Gastrocnemius medialis (tissue), 4 donors: ENCODE measurements at places on chromosomes 3 and 15.
A peak's percentile ranks its signal among the peaks of the same experiment; 100 is the strongest.

GRCh38 chr3:26365706-26366105 lies 256.9 kb upstream of the LRRC3B start:
- no peak for DNase-seq

- DNase-seq, result no peak
Measured at GRCh38 chr15:77001966-77002365, 7.0 kb downstream of the PSTPIP1 start.

DNA sequence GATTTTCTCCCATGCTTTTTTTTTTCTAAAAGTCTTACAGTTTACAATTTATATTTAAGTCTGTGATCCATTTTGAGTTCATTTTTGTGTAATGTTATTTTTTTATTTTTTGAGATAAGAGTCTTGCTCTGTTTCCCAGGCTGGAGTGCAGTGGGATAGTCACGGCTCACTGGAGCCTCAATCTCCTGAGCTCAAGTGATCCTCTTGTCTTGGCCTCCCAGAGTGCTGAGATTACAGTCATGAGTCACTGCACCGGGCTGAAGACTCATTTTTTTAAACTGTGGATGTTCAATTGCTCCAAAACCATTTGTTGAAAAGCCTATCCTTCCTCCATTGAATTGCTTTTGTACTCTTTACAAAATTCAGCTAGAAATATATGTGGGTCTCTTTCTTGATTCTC lies 19.5 kb downstream of the LNP1 start:
- DNase-seq, result no peak

DNA sequence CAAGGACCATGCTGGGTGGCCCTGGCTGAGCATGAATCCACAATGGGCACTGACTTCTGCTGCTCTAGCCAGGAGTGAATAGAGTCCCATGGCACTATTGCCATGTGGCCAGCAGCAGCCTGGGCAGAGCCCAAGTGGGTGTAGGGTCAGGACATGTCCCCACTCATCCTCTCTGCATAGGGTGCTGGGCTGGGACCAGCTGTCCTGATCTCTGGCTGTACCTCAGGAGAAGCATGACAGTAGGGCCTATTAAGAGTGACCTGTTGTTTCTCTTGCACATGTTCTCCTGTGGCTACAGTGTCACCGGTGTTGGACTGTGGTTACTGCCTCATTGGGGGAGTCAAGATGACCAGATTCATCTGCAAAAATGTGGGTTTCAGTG lies 46.9 kb downstream of the DLEC1 start:
- no peak for DNase-seq

DNA sequence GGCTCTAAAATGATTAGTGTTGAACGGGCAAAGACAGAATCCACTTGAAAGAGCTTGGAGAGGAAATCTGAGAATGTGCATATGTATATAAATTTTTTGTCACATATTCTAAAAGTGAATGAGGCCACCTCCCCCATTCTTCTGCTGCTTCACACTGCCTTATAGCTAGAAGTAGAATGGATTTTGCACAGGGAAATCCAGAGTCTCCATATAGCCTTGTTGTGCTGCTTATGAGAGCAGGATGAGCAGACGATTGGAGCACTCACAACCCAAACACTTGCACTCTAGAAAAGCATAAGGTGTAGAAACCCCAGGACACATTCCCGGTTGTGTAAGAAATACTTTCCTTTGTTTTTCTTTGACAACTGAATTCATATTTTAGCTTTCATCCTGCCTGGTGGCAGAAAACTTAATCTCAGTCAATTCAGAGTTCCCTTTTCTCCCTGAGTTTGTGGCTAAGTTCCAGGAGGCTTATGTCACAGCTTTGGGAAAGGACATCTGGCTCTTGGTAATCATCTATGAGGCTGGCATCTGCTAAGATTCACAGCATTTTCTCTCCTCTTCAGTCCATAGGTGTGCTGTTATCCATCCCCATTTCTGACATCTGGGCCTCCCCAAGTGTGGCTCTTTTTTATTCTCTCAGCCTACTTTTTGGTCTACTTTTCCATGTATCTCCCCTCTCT lies 188.4 kb upstream of the PFN2 start:
- DNase-seq, result no peak

- no peak for DNase-seq
Measured at GRCh38 chr3:48405971-48406370, 23.9 kb downstream of the PLXNB1 start.

GRCh38 chr3:123110976-123111615 lies 44.3 kb downstream of the PDIA5 start:
- no peak for DNase-seq

DNA sequence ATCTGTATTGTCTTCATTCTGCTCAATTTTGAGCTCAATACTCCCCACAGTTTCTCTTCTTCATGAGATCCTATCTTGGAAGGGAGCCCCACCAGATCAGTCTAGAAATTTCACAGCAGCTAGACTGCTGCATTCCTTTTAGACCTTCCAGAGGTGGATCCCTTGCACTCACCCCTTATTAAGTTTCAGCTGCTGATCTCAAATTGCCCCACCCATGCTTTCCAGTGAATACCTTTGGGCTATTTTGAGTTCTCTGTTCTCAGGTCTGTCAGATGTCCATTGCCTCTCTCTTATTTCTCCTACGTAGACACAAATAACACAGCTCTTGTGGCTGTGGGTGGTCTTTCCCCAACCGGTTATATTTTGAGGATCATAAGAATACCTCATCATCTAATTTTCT lies 60.8 kb downstream of the GPR156 start:
- peak; percentile 12 for DNase-seq

DNA sequence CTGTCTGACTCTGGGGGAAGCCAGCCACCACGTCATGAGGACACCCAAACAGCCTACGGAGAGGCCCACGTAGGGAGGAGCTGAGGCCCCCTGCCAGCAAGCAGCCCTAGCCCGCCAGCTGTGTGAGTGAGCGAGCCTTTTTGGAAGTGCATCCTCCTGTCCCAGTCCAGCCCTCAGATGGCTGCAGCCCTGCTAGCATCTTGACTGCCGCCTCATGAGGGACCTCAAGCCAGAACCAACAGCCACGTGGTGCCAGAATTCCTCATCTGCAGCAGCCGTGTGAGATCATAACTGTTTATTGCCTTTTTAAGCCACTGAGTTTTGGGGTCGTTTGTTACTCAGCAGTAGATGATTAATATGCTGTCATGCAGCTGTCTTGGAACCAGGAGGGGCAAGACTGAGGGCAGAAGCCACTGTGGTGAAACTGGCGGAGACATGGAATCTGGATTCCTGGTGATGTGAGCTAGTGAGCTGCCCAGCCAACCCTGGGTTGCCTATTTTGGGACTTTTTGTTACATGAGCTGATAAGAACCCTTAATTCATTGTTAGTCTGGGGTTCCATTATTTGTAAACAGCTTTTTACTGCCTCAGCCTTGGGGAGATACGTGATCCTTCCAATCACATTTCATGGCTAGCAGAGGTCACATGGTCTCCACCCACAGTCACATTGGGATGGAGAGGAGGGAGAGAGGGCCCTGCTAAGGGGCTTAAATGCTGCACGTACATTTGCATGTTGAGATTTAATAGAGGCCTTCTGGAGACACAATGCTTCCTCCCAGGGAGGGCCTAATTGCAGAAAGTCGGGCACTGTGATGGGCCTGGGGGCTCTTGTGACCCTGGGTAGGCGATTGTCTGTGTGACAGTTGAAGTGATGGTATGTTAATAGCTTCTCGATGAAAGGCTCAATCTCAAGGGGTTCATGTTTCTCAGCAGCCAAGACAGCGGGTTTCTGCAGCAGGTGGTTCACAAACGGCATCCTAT lies 73.8 kb downstream of the RPLP1 start:
- no peak for DNase-seq

GRCh38 chr3:113265231-113265630 lies 53.9 kb downstream of the BOC start:
- no peak for DNase-seq

DNA sequence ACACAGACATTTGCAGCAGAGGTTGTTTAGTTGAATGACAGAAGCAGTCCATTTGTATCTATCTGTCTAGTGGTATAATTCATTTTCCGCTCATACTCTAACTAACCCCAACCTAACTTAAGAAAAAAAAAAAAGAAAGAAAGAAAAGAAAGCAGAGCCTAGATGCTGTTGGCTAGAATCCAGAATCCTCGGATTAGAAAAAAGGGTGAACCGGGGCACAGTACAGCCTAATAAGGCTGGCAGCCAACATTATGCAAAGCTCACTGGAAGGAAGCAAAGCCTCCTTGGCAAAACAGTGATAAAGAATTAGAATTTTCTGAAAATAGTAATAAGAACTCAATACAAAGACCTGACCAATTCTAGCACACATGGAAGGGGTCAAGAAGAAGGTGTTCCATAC lies 640.8 kb downstream of the TUSC7 start:
- no peak for DNase-seq

DNA sequence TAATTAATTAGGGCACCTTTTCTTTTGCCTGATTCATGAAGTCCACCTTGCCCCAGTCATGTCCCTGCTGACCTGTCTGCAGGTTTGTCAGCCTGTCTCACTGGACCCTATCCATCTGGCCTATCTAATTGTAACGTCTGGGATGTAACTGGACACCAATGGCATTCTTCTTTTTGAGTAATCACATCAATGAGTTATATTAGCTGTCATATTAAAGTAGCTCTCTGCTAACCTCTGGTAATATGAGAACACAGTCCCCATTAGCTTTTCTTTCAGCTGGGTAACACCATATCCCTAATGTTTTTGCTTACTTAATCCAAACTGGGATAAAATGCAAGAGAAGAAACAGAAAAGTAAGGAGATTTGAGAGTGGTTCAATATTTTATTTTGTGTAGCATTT lies 166.2 kb upstream of the VEPH1 start:
- DNase-seq, result peak; percentile 11

DNA sequence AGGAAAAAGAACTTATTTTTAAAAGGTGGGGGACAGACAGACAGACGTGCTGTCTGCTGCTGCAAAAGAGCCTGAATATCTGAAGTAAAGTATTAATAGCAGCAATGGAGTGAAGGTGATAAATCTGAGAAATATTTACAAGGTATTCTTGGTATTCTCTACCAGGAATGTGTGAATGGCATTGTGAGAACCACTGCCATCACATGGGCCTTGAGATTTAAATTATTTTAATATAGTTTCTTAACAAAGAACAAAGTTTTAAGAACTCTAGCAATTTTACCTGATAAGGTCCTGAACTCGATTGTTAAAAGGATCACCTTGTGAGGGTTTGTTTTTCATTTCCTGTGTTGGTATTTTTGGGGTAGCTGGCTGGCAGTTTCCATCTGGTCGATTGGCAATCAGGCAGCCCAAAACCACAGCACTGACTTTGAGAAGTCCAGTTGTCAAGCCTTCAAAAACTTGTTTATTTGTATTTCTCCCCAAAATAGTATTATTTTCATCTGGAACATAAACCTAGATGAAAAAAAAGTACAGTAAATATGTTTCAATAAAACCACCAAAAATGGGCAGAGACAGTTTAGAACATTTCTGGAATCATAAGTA lies 97.3 kb downstream of the ISL2 start:
- no peak for DNase-seq
